ENCODE measurements at places on chromosomes 2 and 18. TPM values are rescaled to one million over a fixed set of nuclear protein-coding genes. Genes with fewer than 3 reads are reported as not detected.

CAPN14 gene
- 1.3 TPM for total RNA-seq

ST8SIA3 gene
- not detected for total RNA-seq

SERPINB4 gene
- not detected for total RNA-seq

MYO7B gene
- 4.8 TPM for total RNA-seq

CCDC68 gene
- not detected for total RNA-seq

DTNA gene
- total RNA-seq: 0.36 TPM

TMEM87B gene
- total RNA-seq: 12.8 TPM

MC5R gene
- total RNA-seq: not detected

LRATD1 gene
- 0.05 TPM for total RNA-seq

- H3K27me3 ChIP-seq: no peaks in the 10 kb centered on the region
- H3K4me3 ChIP-seq: no peak overlapping the region
- no peaks in the 10 kb centered on the region for H3K36me3 ChIP-seq
- no peak overlapping the region for H3K27ac ChIP-seq
- DNase-seq: no peak
- peaks cover 9% of the 10 kb centered on the region for H3K4me1 ChIP-seq
Measured at GRCh38 chr2:221100467-221101089, 471.5 kb downstream of the EPHA4 start.

DNA sequence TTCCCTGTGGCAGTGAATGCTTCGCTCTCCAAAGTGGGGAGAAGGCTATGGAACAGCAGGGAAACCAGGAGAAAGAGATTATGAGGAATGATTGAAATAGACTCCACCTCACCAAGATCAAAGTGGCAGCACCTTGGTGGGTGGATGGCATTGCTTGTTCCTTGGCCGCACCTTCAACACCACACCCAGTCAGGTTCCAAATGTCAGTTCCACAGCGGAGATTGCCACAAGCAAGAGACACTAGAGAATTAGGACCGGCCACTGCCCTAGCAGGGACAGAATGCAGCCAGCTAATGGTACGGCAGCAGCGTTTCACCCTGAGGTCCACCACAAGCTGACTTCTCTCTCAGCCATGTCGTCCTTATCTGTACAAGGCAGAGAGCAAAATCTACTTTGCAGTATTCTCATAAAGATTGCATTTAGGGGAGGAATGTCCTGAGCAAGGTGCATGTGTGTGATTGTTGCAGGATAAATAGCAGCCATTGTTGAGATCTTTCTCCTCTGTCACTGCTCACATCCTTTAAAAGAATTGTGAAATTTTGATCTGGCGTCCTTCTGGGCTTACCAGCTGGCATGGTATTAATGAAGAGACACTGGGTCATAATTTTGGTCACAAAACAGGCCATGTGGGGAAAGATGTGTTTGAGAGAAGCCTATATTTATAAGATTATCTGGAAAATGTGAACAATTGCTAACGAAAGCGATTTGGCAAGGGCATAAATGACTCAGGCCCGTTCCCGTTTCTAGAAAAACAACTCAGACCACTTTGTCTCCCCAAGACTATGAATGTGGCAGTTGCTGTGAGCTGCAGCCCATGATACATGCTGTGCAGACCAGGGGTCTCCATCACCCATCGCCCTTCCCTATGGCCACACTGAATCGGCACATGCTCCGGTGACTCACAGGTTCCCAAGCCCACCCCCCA lies 228.6 kb upstream of the ID2 start:
- peaks cover 2% of the 10 kb centered on the region for H3K27me3 ChIP-seq
- no peaks in the 10 kb centered on the region for H3K36me3 ChIP-seq
- DNase-seq: no peak
- no peak overlapping the region for H3K27ac ChIP-seq
- no peak overlapping the region for H3K4me3 ChIP-seq

- H3K36me3 ChIP-seq: no peaks in the 10 kb centered on the region
- no peak for DNase-seq
- peaks cover 4% of the 10 kb centered on the region for H3K27me3 ChIP-seq
Measured at GRCh38 chr2:121246704-121247255, 38.2 kb downstream of the TFCP2L1 start.

DNA sequence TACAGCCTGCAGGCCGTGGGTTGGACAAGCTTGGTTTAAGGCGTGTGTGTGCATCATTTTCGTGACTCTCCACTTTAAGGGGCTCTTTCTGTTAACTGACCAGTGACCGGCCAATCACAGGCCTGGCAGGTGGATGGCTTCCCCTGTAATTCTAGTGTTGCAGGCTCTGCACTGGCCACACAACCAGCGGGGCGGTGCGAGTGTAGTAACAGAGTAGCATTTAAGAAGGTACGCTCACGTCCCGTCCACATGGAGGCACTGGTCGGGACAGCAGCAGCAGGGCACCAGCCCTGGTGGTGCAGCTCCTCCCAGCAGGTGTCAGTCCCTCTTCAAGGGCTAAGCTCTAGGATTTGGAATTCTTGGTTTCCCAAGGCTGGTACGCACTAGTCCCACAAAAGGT lies 8.0 kb upstream of the ANO7 start:
- no peaks in the 10 kb centered on the region for H3K4me1 ChIP-seq
- DNase-seq: no peak
- peaks cover 2% of the 10 kb centered on the region for H3K36me3 ChIP-seq
- H3K4me3 ChIP-seq: no peak overlapping the region

- no peaks in the 10 kb centered on the region for H3K4me1 ChIP-seq
- H3K27me3 ChIP-seq: no peaks in the 10 kb centered on the region
- no peaks in the 10 kb centered on the region for H3K36me3 ChIP-seq
- H3K4me3 ChIP-seq: no peak overlapping the region
Measured at GRCh38 chr2:48954311-48954710, 198.8 kb upstream of the LHCGR start.

DNA sequence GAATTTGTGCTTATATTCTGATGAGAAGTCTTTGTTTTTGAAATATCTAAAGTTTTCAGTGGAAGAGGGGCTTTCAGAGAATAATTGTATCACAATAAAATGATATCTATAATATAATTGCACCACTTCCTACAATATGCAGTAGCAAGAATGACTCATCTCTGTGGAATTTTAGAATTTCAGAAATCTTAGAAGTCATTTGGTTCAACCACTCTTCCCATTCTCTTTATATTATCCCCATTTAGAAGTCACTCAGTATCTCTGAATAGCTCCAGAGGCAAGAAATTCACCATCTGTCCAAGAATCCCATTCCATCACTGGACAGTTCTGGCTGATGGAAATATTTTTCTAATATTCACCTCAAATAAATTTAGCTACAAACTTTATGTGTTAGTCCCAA lies 59.3 kb upstream of the CCDC68 start:
- no peak overlapping the region for H3K27ac ChIP-seq
- H3K4me3 ChIP-seq: no peak overlapping the region
- no peaks in the 10 kb centered on the region for H3K27me3 ChIP-seq
- H3K36me3 ChIP-seq: no peaks in the 10 kb centered on the region
- DNase-seq: no peak

DNA sequence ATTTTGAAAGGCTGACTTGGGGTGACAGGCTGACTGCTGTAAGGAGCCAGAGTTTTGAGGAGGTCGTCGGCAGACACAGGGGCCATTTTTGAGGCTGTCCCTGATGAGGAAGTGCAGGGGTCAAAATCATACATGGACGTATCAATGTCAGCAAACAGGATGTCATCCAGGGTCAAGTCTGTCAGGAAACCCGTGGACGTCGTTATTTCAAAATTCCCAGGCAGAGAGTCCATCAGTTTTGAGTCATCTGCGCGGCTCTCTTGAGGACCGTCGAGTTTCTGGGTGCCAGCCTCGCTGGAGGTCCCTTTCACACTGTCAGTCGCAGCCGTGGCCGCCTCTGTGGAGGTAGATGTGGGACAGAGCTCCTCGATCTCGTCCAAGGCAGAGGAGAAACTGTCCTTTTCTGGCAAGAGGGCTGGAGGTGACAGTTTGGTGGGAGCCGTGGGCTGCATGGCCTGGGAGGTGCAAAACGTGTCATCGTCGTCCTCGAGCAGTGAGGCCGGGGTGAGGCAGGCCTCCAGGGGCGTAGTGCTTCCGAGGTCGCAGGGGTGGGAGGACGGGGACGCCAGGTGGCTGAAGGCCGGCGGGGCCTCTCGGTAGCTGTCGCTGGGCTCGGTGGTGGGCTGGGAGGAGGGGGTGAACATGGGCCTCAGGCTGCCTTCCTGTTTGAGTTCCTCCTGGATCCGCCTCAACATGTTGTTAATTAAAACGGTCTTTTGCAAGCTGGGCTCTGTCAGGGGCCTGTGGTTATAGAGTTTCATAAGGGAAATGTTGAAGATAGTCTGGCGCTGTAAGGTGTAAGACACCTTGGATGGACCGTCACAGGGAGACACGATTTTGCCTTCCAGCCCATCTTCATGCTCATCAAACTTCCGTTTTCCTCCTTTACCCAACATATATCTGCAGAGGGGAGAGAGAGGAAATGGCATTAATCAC lies 17.5 kb downstream of the SERTAD2 start:
- H3K36me3 ChIP-seq: peaks cover 18% of the 10 kb centered on the region
- H3K4me3 ChIP-seq: peak overlapping the region; percentile 56
- peak; percentile 71 for DNase-seq
- H3K27me3 ChIP-seq: no peaks in the 10 kb centered on the region

DNA sequence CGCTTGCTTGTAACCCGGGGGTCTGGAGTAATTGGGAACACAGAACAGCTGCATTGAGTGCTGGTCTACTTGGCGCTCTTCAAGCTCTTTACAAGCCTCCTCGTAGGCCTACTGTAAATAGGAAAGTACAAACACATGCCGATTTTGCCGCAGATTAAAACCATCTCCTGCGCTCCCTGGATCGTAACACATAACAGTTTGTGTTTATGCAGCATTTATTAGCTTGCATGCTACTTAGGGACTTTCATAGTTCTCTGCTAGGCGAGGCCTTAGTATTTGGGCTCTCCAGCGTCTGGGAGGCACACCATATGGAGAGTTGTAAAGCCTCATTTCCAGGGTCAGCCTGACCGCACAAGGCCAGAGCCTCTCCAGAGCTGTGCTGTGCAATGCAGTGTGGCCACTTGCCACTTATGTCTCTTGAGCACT lies 84.0 kb upstream of the HAAO start:
- H3K27me3 ChIP-seq: no peaks in the 10 kb centered on the region
- no peak overlapping the region for H3K4me3 ChIP-seq
- no peak for DNase-seq

- DNase-seq: peak; percentile 56
- H3K27me3 ChIP-seq: no peaks in the 10 kb centered on the region
- no peak overlapping the region for H3K4me3 ChIP-seq
- no peaks in the 10 kb centered on the region for H3K36me3 ChIP-seq
- no peaks in the 10 kb centered on the region for H3K4me1 ChIP-seq
Measured at GRCh38 chr18:11500153-11501122, 109.0 kb upstream of the SLC35G4 start.
